ENCODE measurements at places on chromosomes 4 and X.

DNA sequence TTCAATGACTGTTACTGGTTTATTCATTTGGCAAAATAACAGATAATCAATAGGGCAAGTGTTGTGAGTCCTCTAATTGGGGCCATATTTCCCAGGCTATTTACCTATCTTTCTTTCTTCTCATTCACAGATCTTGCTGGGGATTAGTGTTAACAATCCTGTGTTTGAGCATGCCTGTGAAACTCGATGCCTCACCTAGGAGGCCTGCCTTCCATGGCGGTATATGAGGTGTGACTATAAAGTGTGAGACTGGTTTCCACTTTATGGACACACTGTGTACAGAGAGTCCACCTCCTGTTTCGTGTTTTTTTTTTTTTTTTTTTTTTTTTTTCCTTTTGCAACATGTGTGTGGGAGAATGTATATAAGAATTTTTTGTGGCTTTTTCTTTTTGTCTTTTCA is 199.3 kb downstream of the BMPR1B start:
- no peak for DNase-seq

DNA sequence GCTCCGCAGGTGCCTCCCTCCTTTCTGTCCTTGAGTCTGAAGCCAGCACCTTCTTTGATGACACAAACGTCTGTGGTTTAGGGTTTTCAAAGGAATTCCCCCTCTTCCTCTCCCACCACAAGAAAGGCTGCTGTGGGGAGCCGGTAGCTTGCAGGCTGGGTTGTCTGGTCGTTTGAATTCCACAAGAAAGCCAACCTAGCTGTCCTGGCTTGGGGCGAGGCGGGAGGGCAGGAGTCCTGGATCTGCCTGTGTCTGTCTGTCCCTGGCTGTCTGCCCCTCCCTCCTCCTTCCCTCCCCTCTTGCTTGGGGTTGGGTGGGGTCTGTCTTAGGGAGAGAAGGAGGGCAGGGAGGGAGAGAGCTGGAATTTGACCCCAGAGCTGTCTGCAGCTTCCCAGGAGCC is 56.3 kb downstream of the SHROOM2 start:
- no peak for DNase-seq

GRCh38 chrX:96569034-96569433 is 115.6 kb upstream of the DIAPH2 start:
- no peak for DNase-seq

DNA sequence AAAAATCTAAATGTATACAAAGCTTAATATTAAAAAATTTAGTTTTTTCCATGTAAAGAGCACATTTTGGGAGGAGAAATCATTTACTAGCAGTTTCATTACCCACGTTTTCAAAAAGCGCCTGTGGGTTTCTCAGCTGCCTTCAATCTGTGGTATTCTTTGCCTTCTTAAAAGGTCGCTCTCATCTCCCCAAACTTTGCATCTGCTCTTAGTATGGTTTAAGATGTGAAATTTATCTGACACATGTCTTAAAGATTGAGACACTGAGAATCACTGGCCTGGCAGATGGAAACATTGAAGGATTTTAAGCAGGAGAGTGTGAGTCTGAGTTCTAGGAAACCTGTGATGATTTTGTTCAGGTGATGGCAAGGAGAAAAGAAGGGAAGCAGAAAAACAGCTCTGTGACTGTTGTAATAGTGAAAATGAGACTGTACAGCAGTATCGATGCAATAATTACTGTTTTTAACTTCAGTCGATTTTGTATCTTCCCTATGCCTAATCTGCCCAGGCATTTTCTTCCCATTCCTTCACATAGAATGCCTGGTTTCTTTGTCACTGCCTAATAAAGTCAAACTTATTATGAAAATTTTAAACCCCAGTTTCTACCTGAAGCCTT is 75.9 kb downstream of the PAQR3 start:
- no peak for DNase-seq

GRCh38 chrX:14729058-14729457 is 143.8 kb downstream of the FANCB start:
- no peak for DNase-seq

GRCh38 chr4:65023883-65024670 is 614.8 kb upstream of the TECRL start:
- DNase-seq, result no peak

DNA sequence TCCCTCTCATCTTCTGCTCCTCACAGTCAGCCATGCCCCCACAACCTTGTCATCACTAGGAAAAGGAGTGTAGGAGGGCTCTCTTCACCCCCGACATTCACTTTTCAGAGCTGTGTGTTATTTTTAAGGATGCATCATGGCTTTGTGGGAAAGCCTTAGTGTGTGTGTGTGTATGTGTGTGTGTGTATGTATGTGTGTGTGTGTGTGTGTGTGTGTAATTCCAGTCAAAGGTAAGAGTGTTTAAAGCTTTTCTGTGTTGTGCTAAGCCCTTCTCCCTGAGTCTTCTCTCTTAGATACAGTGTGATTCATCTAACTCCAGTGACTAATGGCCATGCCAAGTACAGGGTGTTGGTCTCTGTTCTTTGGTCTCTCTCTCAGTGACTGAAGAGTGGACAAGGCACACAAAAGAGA is 76.6 kb downstream of the CHIC2 start:
- no peak for DNase-seq

DNA sequence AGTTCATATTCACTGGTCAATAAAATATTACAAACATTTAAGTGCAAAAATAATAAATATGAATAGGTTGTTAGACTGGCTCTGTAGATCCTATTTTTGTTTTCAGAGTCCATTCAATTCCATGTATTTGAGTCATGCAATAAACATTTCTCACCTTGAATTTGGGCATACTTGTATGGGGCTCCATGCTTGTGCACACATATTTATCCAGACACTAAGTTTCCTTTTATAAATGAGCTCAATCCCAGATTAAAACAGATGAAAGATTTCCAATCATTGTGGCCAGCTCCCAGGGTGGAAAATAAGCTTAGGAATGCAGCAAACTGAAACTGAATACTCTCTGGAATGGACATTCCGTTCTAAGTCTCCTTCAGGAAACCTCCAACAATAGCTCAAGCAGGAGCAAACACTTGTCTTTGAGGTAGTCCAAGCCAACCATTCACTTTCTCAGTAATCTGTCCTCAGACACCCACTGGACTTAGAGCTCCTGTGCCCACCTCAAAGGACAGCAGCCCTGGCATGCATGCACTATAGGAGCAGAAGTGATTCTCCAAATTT is 16.4 kb downstream of the DMD start:
- DNase-seq, result no peak

- DNase-seq, result no peak
Observed at GRCh38 chr4:128285085-128285997, 2.3 kb downstream of the PGRMC2 start.

DNA sequence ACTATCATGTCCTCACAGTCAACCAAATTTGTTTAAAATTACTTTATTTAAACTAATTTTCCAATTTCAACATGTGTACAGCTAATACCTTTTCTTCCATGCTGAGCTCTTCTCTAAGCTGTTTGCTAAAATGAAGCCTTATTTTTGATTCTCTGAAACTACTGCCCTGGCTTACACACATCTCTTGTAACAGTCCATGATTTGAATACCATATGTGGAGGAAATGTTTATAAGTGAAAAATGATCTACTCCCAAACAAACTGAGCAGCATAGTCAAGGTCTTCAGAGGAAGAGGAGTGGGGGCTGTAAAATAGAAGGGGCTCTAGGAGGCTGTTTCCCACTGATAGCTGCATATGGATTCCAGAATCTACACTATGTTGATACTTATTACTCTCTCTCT is 188.7 kb downstream of the ANKRD50 start:
- DNase-seq, result no peak

DNA sequence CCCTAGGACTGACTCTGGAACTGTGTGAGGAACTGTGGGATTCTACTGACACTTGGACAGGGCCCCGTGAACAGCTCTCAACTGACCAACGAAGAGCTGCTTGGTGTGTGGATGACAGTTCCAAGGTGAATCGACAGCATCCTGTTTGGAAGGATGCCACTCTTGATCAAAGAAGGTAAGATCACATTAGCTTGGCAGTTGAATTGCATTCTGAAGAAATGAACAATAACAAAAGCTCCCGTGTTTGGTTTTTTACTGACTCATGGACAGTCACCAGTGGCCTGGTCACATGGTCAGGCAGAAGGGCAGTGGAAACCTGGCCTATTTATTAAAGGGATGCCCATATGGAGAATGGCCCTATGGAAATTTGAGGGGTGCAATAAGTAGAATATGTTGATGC is 33.1 kb upstream of the GPR34 start:
- no peak for DNase-seq

DNA sequence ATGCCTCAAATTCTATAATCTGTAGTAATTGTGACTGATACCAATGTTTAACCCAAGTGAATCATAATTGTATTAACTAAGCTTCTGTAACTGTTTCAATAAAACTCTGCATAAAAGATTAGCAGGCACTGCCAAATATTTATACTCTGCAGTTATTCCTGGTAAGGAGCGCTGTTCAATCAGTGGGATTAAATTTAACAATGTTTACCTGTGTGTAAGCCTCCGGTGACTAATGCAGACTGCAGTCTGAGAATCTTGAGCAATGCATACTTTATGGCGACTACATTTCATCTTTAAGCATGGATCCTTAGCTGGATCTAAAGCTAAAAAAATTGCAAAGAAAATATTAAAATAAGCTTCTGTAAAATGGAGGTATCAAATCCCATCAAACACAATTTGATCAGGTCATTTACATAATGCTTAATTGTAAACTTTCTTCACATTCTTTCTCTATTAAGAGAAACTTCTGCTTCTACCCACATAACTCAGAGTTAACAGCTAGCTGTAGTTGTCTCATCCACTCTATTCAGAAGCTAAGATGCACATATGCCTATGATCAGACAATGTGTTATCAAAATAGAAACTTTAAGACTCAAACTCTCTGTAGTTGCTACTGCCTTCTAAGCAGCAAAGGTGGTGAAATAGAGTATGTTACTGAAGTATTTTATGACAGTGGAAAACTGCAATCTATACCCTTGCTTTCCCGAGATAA is 234.0 kb downstream of the SPOCK3 start:
- DNase-seq, result no peak

DNA sequence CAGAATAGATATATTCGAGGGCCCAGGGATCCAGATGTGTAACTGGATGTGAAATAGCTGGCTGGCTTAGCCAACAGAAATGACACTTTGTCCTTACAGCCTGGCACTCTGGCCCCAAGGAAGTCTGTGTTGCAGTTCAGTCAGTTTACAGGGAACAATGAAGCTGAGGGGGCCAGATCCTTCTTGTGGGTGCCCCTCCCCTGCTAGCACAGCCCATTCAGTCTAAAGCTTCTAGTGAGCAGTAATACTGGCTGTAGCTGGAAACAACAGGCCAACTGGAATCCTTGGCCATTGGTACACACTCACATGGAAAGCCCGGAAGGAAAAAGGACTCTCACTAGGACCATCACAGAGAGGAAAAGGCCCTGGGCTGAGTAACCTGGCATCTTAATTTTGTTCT is 22.7 kb upstream of the CD40LG start:
- no peak for DNase-seq

GRCh38 chr4:149409146-149409545 is 406.5 kb downstream of the IQCM start:
- DNase-seq, result no peak

DNA sequence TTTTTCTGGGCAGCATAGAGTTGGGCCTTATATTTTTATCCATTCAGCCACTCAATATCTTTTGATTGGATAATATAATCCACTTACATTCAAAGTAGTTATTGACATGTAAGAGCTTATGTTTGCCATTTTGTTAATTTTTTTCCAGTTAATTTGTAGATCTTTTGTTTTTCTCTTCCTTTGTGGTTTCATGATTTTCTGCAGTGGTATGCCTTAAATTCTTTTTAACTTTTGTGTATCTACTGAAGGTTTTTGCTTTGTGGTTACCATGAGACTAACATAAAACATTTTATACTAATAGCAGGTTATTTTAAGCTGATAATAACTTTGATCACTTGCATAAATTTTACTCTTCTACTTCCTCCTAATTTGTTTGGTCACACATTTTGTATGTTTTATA is 140.8 kb upstream of the GATB start:
- no peak for DNase-seq

GRCh38 chrX:1903236-1903935 is 288.5 kb downstream of the ASMT start:
- DNase-seq, result no peak

DNA sequence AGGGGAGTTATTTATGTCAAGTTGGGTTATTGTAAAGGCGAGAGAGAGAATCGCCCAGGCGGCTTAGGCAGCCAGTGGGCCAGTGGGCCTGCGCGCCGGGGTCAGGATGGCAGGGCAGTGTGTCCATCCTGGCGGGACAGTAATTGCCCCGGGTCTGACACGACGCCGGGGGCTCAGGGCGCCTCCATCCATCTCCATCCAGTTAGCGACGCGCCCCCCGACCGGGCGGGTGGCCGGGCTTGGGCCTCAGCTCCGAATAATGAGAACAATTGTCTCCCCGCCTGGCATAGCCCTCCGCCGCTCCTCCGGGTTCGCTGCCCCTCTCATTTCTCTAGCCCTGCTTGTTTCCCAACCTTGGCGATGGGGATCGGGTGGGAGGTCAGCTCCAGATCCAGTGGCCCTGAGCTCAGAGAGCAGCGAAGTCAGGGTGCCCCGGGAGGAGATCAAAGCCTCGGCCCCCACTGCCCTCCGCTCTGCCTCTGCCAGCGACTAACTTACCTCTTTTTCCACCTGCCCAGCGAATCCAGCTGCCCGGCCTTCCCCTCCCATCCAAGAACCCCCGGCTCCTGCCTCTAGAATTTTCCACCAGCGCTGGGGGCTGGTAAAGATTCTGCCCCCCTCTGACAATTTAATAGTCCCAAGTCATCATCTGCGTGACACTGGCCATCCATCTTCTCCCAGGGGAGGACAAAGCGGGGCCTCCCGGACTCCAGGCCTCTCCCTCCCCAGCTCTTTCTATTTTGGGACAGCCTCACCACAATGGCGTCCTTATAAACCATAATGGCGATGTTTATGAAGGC is 56.9 kb upstream of the TMEM33 start:
- no peak for DNase-seq

DNA sequence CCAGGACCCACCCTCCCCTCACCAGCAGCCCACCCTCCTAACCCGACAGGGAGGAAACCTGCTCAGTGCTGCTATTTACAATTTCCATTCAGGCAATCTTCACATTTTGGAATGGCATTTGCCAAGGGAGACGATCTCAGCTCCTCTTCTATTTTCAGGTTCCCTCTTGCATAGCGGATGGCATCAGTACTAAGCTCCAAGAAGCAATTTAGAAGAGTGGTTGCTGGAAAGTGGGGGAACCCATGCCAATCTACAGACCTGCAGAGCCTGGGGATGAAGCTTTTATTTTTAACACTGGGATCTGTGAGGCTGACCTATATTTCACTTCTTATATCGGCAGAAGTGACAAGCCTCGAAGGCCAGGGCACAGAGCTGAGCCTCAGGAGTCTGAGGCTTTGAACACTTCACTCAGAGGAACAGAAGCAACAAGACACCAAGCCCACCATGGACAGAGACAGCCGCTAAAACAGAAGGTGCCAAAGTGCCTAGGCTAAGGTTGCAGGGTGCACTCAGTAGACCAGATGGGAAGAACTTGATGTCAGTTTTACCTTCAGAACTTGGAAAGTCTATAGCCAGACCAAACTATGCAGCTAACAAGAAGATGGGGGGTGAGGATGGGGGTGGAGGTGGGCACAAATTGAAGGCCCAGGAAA is 44.0 kb downstream of the SCD5 start:
- no peak for DNase-seq

GRCh38 chr4:3464349-3464905 is 1.3 kb downstream of the DOK7 start:
- DNase-seq, result no peak

- no peak for DNase-seq
Observed at GRCh38 chrX:9160698-9161329, 126.9 kb upstream of the FAM9B start.
